ENCODE measurements at places on chromosomes 5 and 9. TPM values are rescaled to one million over a fixed set of nuclear protein-coding genes. Genes with fewer than 3 reads are reported as not detected.

DNA sequence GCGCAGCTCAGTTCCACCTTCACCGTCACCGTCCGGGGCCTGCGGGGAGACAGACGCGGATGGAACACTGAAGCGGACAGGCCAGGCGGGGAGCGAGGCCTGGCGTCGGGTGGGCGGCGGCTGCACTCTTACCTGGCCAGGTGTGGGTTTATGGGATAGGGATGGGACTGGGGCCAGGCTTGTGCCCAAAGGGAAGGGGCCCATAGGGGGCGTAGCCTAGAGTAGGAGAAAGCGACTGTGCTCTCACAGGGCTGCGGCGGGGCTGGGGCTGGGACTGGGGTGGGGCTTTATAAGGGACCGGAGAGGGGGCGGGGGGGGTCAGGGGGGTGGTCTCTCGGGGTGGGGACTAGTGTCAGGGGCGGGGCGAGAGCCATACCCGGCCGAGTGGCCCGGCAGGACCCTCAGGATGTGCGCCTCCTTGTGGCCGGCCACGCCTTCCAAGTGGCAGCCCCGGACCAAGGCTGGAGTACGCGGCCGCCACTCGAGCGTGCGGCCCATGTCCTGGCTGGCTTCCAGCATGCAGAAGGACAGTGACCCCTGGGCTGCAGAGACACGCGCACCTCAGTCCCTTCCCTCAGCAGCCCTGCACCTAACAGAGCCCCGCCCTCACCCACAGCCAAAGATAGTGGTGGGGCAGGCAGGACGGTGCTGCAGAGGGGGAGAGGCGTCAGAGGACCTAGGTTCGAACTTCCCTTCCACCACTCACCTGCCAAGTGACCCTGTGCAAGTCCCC lies 22.8 kb downstream of the FPGS start:
- no peak for DNase-seq

- DNase-seq: no peak
Measured at GRCh38 chr5:113117543-113118115, 141.0 kb downstream of the DCP2 start.

DNA sequence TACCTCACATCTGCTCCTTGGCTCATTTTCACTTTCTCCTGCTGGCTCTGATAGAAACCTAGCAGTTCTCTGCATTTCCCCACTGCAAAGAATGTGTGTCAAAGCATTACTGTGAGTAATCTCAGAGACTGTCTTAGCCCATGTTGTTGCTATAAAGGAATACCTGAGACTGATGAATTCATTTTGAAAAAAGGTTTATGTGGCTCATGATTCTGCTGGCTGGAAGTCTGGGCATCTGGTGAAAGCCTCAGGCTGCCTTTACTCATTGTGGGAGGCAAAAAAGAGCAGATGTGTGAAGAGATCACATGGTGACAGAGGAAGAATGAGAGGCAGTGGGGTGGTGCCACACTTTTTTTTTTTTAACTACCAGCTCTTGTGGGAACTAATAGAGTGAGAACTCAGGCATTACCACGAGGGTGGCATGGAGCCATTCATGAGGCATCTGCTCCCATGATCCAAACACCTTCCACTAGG lies 191.6 kb upstream of the CTNND2 start:
- DNase-seq: no peak

- peak; percentile 97 for DNase-seq
Measured at GRCh38 chr9:127555840-127556820, 55.9 kb upstream of the STXBP1 start.

DNA sequence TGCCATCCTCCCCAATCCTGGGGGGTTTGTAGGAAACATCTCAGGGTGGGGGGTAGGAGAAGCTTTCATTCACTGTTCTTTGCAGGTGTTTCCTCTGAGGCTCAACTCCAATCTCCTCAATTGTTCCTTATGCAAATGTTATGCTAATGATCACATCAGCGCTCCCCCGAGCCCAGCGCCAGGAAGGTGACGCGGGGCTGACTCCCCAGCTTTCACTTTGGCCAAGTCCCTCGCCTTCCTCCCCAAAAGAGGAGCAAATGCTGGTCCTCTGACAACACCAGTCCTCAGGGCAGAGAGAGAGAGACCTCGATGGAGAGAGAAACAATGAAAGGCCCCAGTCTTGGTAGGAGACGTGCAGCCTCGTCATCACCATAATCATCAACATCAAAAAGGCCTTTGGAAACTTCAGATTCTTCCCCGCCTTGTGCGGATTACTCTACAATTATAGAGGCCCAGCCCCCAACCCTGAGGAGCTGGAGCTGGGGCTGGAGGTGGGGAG lies 39.1 kb downstream of the PCDH1 start:
- no peak for DNase-seq

CNTNAP3 gene
- 2.7 TPM for total RNA-seq

FANCG gene
- total RNA-seq: 15.2 TPM

STC2 gene
- total RNA-seq: 65.2 TPM

Data from MG63 (cell line).